ENCODE measurements at places on chromosomes 1 and 21.

- no peak for DNase-seq
Observed at GRCh38 chr1:191671236-191671635, 487.0 kb upstream of the RGS18 start.

DNA sequence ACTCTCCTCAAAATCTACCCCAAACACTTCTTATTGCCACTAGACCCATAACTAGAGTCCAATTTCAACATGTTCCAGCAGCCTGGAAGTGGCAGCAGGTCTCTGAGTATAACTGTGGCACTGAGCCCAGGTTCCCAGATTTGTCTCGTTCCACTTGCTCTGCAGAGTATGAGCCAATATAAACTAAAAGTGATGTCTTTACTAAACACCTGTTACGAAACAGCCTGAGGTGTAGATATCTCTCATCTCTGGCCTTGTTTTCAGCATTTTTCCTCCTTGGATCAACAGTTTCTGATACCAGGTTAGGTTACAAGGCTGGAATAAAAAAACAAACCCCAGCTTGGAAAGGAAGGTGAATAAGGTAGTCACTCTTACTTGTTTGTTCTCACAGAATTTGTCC, 25.2 kb upstream of the PRDX6 start:
- no peak for DNase-seq

- no peak for DNase-seq
Observed at GRCh38 chr1:160149716-160150115, 1.7 kb upstream of the ATP1A4 start.

GRCh38 chr1:111621050-111621449, 1.5 kb downstream of the RAP1A start:
- DNase-seq, result no peak

DNA sequence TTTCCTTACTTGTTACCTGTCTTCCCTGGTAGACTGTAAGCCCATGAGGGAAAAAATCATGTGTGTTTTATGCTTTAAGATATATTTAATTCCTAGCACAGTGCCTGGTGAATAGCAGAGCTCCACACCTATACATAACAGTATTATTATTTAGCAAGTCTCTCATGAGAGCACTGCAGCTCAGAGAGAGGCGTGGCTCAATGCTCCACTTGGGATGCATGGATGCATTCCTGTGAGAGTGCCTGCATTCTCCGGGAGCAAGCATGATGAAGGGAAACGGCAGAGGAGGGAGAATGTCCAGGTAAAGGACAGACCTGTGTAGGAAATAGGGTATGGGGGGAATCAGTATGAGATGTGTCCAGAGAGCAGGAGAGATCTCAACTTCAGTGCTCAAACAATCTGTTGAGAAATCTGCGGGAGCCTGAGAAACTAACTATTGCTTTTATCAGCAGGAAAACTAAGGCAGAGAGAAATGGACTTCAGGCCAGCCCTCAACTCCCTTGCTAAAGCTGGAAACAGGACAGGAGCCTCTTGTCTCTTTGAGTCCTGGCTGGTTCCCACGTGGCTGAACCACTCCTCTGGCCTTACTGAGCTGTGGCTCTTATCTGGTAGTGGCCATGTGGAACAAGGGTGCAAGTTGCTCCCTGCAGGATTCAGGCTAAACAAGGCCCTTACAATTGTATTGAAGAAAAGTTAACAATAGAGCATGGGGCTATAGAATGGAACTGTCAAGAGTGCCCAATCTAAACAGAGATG, 113.1 kb downstream of the KCNN3 start:
- no peak for DNase-seq

DNA sequence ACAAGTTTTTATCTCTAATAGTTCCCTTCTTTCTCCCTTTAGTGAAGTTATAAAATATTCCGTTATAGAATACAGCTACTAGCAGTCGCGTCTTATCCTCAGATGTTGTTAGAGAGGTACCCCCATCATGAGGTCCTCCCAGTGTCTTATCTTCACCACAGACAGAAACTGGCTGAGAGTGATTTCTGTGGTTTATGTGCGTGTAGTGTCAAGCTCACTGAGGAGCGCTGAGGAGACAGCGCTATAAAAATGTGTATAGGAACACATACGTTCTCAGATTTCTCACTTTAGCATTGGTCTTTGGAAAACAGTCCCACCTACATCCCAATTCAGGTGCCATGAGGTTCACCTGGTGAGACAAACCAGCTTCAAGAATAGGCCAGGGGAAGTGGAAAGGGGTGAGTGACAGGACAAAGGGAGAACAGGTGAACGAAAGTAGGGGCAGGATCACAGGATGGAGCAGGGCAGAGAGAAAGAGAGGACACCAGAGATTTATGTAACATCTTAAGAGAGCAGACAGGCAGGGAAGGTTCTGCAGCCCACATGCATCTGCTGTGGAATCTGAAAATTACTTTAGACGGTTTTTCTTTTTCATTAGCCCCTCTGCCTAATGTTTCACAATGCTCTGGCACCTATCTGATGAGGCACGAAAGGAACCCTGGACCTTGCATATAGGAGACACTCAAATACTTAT, 2.7 kb upstream of the PLEKHO1 start:
- DNase-seq, result no peak

DNA sequence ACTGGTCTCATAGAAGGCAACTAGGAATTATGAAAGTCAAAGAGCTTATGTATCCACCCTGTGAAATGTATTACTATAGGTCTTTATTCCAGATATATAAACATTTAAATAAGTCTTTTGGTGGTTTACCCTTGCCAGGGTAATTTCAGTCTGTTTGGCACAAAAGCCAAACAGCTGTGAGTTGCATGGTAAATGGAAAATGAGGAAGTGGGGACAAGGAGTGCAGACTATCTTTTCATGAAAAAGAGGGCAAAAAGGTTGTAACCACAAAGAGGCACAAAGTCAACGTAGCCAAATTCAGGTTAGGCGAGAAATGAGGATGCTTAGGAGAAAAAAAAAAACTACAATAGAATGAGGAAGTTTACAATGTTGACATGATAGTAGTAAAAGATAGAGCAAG, 492.3 kb upstream of the PRMT6 start:
- no peak for DNase-seq
